ENCODE measurements at places on chromosomes 6 and 20. TPM values are rescaled to one million over a fixed set of nuclear protein-coding genes. Genes with fewer than 3 reads are reported as not detected.

DNA sequence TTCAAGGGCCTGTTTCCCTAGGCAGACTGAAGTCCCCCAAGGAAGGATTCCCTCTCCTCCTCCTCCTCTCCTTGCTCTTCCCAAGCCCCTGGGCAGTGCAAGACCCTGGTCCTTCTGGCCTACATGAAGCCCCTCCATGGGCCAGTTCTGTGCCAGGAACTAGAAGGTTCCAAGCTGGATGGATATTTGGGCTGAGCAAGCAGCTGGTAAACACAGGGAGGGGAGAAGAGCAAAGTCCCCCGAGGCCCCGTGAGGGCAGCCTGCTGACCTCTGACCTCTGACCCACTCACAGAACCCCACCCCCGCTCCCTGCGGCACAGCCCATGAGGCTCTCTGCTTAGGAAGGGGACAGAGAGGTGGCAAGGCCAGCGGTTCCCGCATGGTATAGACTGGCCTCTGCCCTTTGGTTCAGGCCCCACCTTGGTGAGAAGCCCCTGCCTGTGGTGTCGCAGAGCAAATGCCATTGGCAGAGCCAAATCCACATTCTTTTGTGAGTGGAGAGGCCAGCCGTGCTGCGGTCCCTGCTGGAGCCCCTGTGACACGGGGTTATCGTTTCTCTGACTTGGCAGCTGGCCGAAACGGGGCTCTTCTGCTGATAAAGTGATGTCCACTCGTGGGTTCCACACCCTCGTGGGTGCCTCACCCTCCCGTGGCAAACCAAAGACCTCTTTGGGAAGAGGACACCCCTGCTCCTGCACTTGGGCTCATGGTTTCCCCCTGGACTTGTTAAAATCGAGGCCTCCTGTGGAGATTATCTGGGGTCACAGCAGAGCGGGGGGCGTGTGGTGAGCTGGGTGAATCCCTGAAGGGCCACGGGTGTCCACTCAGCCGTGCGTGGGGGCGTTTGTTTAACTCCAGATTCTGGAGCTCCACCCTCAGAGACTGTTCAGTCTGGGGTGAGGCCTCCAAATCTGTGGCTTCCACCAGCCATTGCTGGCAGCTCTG lies 2.1 kb upstream of the CHRNA4 start:
- no peak overlapping the region for H3K4me3 ChIP-seq
- H3K27me3 ChIP-seq = peaks cover 4% of the 10 kb centered on the region
- no peaks in the 10 kb centered on the region for H3K36me3 ChIP-seq
- no peaks in the 10 kb centered on the region for H3K4me1 ChIP-seq
- DNase-seq = no peak

- no peaks in the 10 kb centered on the region for H3K4me1 ChIP-seq
- H3K27me3 ChIP-seq = no peaks in the 10 kb centered on the region
- H3K27ac ChIP-seq = no peak overlapping the region
- no peak overlapping the region for H3K4me3 ChIP-seq
- H3K36me3 ChIP-seq = no peaks in the 10 kb centered on the region
- DNase-seq = no peak
These were observed 102.2 kb downstream of the SOD2 start for GRCh38 chr6:159590835-159591234.

GRCh38 chr6:162217811-162218493 lies 509.6 kb downstream of the PRKN start:
- H3K27ac ChIP-seq = no peak overlapping the region
- no peaks in the 10 kb centered on the region for H3K4me1 ChIP-seq
- H3K4me3 ChIP-seq = no peak overlapping the region

- H3K36me3 ChIP-seq = no peaks in the 10 kb centered on the region
- no peak for DNase-seq
- H3K4me3 ChIP-seq = no peak overlapping the region
- no peaks in the 10 kb centered on the region for H3K4me1 ChIP-seq
These were observed 136.2 kb upstream of the CCN2 start for GRCh38 chr6:132087391-132087790.

DNA sequence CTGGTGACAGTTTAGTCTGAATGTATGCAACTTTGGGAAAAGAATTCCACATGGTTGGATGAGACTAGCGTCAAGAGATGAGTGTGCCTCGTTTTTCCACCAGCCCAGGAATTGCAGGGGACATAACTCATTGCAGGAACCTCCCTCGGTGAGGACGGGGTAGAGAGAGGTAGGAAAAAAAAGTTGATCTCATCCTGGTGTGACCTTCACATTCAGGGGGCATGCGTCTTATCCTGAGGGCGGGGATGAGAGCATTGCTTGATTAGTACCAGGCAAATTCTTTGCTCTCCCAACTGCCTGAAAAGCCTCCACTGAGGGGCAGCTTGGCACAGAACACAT lies 11.8 kb downstream of the TLDC2 start:
- peak overlapping the region; percentile 33 for H3K27ac ChIP-seq
- DNase-seq = no peak
- H3K27me3 ChIP-seq = no peaks in the 10 kb centered on the region
- no peak overlapping the region for H3K4me3 ChIP-seq
- H3K4me1 ChIP-seq = peaks cover 7% of the 10 kb centered on the region

DNA sequence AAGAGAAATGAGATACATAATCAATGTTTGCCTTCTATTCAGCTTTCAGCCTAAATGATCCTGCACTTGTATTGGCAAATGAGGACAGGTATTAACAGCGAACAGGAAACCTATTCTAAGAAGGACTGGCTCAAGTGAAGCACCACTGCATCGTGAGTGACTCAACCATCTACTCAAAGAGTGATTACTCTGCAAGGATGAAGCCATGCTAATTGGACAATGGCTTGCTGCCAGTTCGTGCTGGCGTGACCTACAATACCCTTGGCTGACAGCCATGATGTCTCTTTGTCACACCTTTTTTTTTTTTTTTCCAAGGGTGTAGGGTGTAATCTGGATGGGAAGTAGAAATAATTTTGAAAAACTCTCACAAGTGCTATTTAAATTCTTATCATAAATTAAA lies 104.9 kb downstream of the GJA10 start:
- peaks cover 7% of the 10 kb centered on the region for H3K36me3 ChIP-seq
- no peaks in the 10 kb centered on the region for H3K4me1 ChIP-seq
- no peak overlapping the region for H3K27ac ChIP-seq
- H3K4me3 ChIP-seq = no peak overlapping the region

GRCh38 chr6:44898296-44898930 lies 429.7 kb upstream of the RUNX2 start:
- H3K27ac ChIP-seq = no peak overlapping the region
- no peaks in the 10 kb centered on the region for H3K27me3 ChIP-seq
- H3K4me3 ChIP-seq = no peak overlapping the region
- DNase-seq = no peak
- no peaks in the 10 kb centered on the region for H3K4me1 ChIP-seq

GRCh38 chr6:162639951-162640350 lies 87.6 kb downstream of the PRKN start:
- H3K27me3 ChIP-seq = no peaks in the 10 kb centered on the region
- H3K4me3 ChIP-seq = no peak overlapping the region
- H3K4me1 ChIP-seq = no peaks in the 10 kb centered on the region
- no peak overlapping the region for H3K27ac ChIP-seq

GRCh38 chr20:25178563-25179438 lies 16.7 kb upstream of the ENTPD6 start:
- H3K27ac ChIP-seq = no peak overlapping the region
- H3K4me1 ChIP-seq = no peaks in the 10 kb centered on the region
- no peak overlapping the region for H3K4me3 ChIP-seq
- H3K36me3 ChIP-seq = no peaks in the 10 kb centered on the region
- no peak for DNase-seq

DNA sequence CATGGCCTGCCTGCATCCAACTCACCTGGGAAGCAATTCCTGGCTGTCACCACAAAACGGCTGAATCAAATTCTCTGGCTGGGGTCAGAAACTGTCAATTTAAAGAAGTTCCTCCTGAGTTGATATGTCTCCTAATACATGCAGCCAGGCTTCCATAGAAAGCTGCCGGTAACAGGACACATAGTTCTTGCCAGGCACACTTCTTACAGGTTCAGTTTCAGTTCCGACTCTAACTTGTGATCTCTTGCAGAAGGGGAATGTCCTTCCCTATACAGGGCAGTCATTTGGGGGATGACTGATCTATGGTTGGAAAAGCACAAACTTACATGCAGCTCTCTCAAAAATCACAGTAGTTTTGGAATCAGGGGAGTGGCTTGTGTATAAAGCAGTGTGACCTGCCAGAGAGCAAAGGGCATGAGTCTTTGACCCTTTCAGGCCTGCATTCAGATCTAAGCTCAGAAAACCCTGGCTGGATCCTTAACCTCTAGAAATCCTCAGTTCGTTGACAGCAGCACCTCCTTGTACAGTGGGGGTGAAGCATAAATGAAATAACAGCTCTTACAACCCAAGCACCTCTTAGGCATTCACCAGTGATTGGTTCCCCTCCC lies 195.6 kb downstream of the SCP2D1 start:
- no peak overlapping the region for H3K4me3 ChIP-seq
- no peaks in the 10 kb centered on the region for H3K4me1 ChIP-seq
- no peaks in the 10 kb centered on the region for H3K36me3 ChIP-seq
- no peak for DNase-seq
- no peak overlapping the region for H3K27ac ChIP-seq

DNA sequence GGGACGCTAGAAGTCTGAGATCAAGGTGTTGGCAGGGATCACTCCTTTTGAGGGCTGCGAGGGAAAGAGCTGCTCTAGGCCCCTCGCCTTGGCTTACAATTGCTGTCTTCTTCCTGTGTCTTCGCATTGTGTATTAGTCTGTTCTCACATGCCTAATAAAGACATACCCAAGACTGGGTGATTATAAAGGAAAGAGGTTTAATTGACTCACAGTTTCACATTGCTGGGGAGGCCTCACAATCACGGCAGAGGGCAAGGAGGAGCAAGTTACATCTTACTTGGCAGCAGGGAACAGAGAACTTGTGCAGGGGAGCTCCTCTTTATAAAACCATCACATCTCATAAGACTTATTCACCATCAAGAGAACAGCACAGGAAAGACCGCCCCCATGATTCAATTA lies 102.5 kb upstream of the ASF1A start:
- no peaks in the 10 kb centered on the region for H3K27me3 ChIP-seq
- no peak for DNase-seq
- no peak overlapping the region for H3K4me3 ChIP-seq
- peaks cover 22% of the 10 kb centered on the region for H3K4me1 ChIP-seq
- H3K36me3 ChIP-seq = no peaks in the 10 kb centered on the region

DNA sequence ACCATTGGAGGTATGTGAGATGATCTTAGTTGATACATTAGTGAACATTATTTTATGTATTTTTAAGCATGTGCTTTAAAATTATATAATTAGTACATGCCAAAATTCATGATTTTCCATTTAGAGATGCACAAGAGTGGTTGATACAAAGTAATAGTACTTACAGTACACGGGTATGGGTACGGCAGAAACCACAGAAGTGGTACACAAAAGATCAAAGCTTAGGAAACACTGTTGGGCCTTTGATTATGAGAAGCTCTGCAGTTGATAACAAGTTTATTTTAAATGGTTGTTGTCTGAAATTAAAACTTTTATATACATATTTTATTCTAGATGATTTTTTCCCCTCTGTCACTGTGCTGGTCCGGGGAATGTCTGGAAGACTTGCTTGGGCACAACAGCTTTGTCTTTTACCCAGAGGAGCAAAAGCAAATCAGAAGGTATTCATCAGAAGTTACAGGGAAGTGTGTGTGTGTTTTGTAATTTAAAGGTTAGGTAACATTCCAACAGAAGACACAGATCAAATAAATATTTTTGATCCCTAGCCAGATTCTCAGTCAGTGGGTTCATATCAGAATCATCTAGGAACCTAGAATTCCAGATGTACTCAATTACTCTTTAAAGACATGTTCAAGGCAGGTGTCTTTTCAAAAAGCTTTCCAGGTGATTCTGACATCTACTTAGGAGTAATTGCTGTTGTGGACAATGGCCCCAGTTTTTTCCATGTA lies 32.5 kb upstream of the ADIG start:
- H3K4me1 ChIP-seq = no peaks in the 10 kb centered on the region
- no peak overlapping the region for H3K27ac ChIP-seq
- H3K27me3 ChIP-seq = no peaks in the 10 kb centered on the region
- peaks cover 30% of the 10 kb centered on the region for H3K36me3 ChIP-seq

DNA sequence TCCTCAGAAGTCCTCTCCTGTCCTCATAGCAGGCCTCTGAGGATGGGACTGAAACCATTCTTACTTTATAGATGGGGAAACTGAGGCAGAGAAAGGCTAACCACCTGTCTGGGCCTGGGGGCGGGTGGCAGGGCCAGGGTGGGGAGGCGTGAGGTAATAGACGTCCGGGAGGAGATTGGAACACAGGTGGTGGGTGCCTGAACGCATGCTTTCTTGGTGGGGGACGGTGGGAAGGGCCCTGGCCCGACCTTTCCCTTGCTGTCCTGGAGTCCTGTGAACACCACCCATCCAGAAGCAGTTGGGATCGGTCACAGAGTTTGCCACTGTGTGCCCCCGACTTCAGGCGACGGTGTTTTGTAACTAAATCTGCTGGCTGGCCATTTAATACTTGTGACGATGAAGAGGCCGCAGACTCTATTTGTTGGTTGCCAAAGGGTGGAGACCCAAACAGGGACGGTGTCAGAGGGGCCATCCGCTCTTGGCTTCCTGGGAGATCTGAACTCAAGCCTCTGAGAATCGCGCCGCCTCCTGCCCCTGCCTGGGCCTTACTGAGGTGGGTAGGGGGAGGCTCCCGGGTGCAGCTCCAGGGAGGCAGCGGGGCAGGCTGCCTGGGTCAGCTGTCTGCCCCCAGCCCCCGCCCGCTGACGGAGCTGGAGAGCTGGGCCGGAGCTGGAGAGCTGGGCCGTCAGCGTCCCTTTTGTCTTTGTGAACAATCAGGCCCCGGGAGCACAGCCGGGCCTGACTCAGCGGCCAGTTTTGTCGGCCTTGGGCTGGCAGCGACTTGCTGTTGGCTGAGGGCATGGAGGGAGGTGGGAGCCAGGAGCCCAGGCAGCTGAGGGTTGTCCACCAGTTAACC lies 4.1 kb downstream of the RBM38 start:
- peak overlapping the region; percentile 83 for H3K27ac ChIP-seq
- peaks cover 34% of the 10 kb centered on the region for H3K36me3 ChIP-seq
- H3K27me3 ChIP-seq = no peaks in the 10 kb centered on the region
- no peak for DNase-seq
- peaks cover 78% of the 10 kb centered on the region for H3K4me1 ChIP-seq
- no peak overlapping the region for H3K4me3 ChIP-seq

DNA sequence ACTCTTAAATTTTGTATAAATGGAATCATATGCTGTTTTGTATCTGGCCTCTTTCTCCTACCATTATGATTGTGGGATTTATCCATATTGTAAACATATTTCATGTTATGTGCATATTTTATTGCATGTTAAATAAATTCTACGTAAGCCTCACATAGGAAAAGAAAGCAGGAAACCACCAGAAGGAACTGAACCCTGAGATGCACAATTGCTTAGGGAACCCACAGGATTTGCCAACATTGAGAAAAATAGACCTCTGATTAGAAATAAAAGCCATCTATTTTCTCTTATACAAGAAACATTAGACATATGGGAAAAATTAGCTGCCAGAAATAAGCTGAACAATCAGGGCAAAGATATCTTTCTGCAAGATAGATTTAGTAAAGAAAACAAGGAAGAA lies 111.2 kb upstream of the CARMIL1 start:
- H3K27me3 ChIP-seq = no peaks in the 10 kb centered on the region
- no peak overlapping the region for H3K27ac ChIP-seq
- no peaks in the 10 kb centered on the region for H3K4me1 ChIP-seq
- H3K36me3 ChIP-seq = no peaks in the 10 kb centered on the region
- DNase-seq = no peak

LINC00237 gene
- total RNA-seq = not detected

VSTM2L gene
- not detected for total RNA-seq

WFDC6 gene
- total RNA-seq = not detected

SAPCD1 gene
- total RNA-seq = 4.7 TPM

SLCO4A1 gene
- total RNA-seq = 1.4 TPM

SRSF12 gene
- total RNA-seq = not detected

WDR46 gene
- 25.3 TPM for total RNA-seq

SNAP91 gene
- total RNA-seq = not detected

OPRL1 gene
- total RNA-seq = 0.81 TPM

RSPH9 gene
- total RNA-seq = not detected

SLC17A3 gene
- total RNA-seq = not detected

OLIG3 gene
- not detected for total RNA-seq

PNPLA1 gene
- not detected for total RNA-seq

SLC17A9 gene
- total RNA-seq = 12.6 TPM
